Endothelial cell (in vitro differentiated cells): ENCODE measurements at places on chromosomes 11 and 22. TPM values are rescaled to one million over a fixed set of nuclear protein-coding genes. Genes with fewer than 3 reads are reported as not detected.

The RBFOX2 gene
- total RNA-seq, result 228 TPM

The FZD4 gene
- 71.5 TPM for total RNA-seq

The TTLL12 gene
- 15.1 TPM for total RNA-seq

The CHRNA10 gene
- total RNA-seq, result 0.72 TPM

The PRR33 gene
- total RNA-seq, result not detected

The GAL3ST1 gene
- 3.0 TPM for total RNA-seq

The APOA4 gene
- total RNA-seq, result not detected

The KRTAP5-9 gene
- 0.80 TPM for total RNA-seq

The OR10S1 gene
- not detected for total RNA-seq

The TXNRD2 gene
- 23.0 TPM for total RNA-seq

The PDXP gene
- 13.4 TPM for total RNA-seq

The BBOX1 gene
- total RNA-seq, result not detected

The SMDT1 gene
- 61.1 TPM for total RNA-seq

The CCDC188 gene
- total RNA-seq, result not detected

The IRAG1 gene
- 8.7 TPM for total RNA-seq

The ALDH3B2 gene
- 0.72 TPM for total RNA-seq

The MS4A7 gene
- total RNA-seq, result not detected

The KBTBD3 gene
- 3.1 TPM for total RNA-seq

The ISX gene
- total RNA-seq, result not detected

The FXYD6 gene
- total RNA-seq, result 18.1 TPM

The MPEG1 gene
- not detected for total RNA-seq

The CD151 gene
- 49.6 TPM for total RNA-seq

The SYCE3 gene
- total RNA-seq, result not detected

The PRMT3 gene
- 5.4 TPM for total RNA-seq

The RGL4 gene
- total RNA-seq, result 0.15 TPM

The AIFM3 gene
- 0.15 TPM for total RNA-seq

The RPS3 gene
- total RNA-seq, result 3,784 TPM

The MUC5AC gene
- not detected for total RNA-seq

The VPREB1 gene
- total RNA-seq, result not detected

The SAA4 gene
- total RNA-seq, result not detected

The ALX4 gene
- not detected for total RNA-seq

The NAALADL1 gene
- not detected for total RNA-seq

The SLC22A25 gene
- not detected for total RNA-seq

The C11orf16 gene
- not detected for total RNA-seq

The CDKN1C gene
- 25.3 TPM for total RNA-seq

The DDI1 gene
- total RNA-seq, result not detected

The DEFB131B gene
- total RNA-seq, result not detected

The CALCA gene
- not detected for total RNA-seq

The KCNK4 gene
- total RNA-seq, result 0.36 TPM

The OR8A1 gene
- 0.46 TPM for total RNA-seq

The RHBDD3 gene
- total RNA-seq, result 56.5 TPM

The APOL5 gene
- total RNA-seq, result not detected
